Ovary (tissue), 10 donors: ENCODE measurements at places on chromosomes 12 and 14.
A peak's percentile ranks its signal among the peaks of the same experiment; 100 is the strongest.

GRCh38 chr14:51449681-51450080 is 202.0 kb upstream of the FRMD6 start:
- DNase-seq = no peak
- H3K27me3 ChIP-seq = no peaks in the 10 kb centered on the region
- H3K4me1 ChIP-seq = peaks cover 9% of the 10 kb centered on the region
- H3K27ac ChIP-seq = no peak overlapping the region

DNA sequence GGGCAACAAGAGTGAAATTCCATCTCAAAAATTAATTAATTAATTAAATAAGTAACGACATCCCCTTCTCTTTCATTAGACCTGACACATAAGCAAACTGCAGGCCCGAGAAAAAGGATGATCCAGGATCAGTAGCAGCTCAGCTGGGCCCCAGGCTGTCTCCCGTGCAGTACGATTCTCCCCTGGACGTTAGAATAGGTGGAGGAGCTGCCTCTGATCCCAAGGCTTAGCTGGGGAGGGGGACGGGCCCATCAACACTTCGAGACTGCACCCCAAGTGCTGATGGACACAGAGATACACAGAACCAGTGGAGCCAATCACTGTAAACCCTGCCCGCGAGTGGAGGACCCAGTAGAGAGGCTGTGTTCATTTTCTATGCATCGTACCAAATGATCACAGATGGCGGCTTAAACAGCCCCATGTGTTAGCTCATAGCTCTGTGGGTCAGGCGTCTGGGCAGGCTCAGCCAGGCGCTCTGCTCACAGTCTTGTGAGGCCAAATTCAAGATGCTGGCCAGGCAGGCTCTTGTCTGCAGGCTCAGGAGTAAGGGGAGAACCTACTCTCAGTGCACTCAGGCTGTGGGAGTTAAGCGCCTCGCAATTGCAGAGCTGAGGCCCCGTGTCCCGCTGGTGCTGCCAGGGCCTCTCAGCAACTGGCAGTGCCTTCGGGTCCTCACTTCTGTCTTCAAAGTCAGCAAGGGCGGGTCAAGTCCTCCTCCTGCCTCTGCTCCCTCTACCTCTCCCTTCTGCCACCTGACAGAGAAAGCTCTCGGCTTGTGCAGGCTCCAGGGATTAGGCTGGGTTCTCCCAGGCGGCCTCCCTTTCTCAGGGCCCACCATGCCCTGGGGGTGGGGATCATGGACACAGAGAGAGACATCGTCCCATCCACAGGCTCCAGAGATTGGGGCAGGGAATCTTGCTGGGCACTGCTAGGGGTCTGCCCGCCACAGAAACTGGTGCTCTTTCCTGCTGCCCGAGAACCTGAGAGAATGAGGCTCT is 26.4 kb downstream of the RIMBP2 start:
- no peaks in the 10 kb centered on the region for H3K4me1 ChIP-seq
- H3K36me3 ChIP-seq = no peaks in the 10 kb centered on the region

- no peaks in the 10 kb centered on the region for H3K36me3 ChIP-seq
- H3K27me3 ChIP-seq = no peaks in the 10 kb centered on the region
- no peak overlapping the region for H3K4me3 ChIP-seq
- no peak overlapping the region for H3K27ac ChIP-seq
- no peak for DNase-seq
- no peaks in the 10 kb centered on the region for H3K4me1 ChIP-seq
Observed at GRCh38 chr14:99300190-99300589, 28.2 kb upstream of the BCL11B start.

DNA sequence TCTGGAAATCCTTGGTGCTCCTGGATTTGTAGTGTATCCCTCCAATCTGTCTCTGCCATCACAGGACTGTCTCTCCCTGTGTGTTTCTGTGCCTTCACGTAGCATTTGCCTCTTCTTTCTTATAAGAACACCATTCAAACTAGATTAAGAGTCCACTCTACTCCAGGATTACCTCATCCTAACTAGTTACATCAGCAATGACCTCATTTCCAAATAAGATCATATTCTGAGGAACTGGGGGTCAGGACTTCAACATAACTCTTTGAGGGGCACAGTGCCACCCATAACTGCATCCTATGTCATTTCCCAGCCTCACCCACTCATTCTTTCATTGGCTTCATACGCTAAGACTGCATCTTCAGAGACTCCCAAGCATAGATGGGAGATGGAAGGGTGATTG is 106.2 kb downstream of the NT5DC3 start:
- no peaks in the 10 kb centered on the region for H3K27me3 ChIP-seq
- no peak overlapping the region for H3K4me3 ChIP-seq
- H3K36me3 ChIP-seq = no peaks in the 10 kb centered on the region
- no peaks in the 10 kb centered on the region for H3K4me1 ChIP-seq
- no peak for DNase-seq

- no peaks in the 10 kb centered on the region for H3K27me3 ChIP-seq
- H3K4me3 ChIP-seq = no peak overlapping the region
- H3K4me1 ChIP-seq = peaks cover 8% of the 10 kb centered on the region
- peak; percentile 70 for DNase-seq
- no peaks in the 10 kb centered on the region for H3K36me3 ChIP-seq
Observed at GRCh38 chr12:1936406-1937320, 18.2 kb upstream of the CACNA2D4 start.

DNA sequence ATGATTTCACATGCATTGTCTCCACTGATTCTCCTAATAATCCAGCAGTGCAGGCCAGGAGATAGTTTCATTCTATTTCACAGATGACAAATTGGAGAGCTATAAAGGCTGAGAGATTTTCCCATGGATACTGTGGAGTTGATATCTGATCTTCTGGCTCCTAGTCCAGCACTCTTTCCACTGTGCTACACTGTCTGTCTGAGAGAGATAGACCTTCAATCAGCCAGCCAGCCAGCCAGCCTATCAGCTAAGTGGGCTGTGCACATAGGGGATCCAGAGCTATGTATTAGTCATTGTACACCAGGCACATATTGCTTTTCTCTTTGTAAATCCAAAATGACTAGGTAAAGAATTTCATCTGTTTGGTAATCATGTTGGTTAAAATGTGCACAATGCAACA is 91.8 kb upstream of the ATP2B1 start:
- no peak overlapping the region for H3K4me3 ChIP-seq
- H3K27me3 ChIP-seq = no peaks in the 10 kb centered on the region
- no peak overlapping the region for H3K27ac ChIP-seq
- no peaks in the 10 kb centered on the region for H3K4me1 ChIP-seq
- no peaks in the 10 kb centered on the region for H3K36me3 ChIP-seq
